HT-29 (cell line): ENCODE measurements at places on chromosomes 1 and 21. TPM values are rescaled to one million over a fixed set of nuclear protein-coding genes. Genes with fewer than 3 reads are reported as not detected.

The OR2T33 gene
- total RNA-seq: not detected in 2 replicates

The KIRREL1 gene
- 6.8 and 7.3 TPM in 2 replicates for total RNA-seq

The CBR3 gene
- 0.16 TPM in 1 of 2 replicates, not detected in the other for total RNA-seq

The C1orf210 gene
- 39.0 and 58.2 TPM in 2 replicates for total RNA-seq

The TSTD1 gene
- total RNA-seq: 121 and 139 TPM in 2 replicates

The IRF6 gene
- 30.2 and 32.7 TPM in 2 replicates for total RNA-seq

The FLG2 gene
- total RNA-seq: not detected in 2 replicates

The FASLG gene
- 0.31 TPM in 1 of 2 replicates, not detected in the other for total RNA-seq

The ETNK2 gene
- total RNA-seq: 0.15 TPM in 1 of 2 replicates, not detected in the other

The CFAP45 gene
- total RNA-seq: 0.76 TPM in 1 of 2 replicates, not detected in the other

The MCOLN3 gene
- total RNA-seq: not detected in 2 replicates

The HLX gene
- not detected in 2 replicates for total RNA-seq

DNA sequence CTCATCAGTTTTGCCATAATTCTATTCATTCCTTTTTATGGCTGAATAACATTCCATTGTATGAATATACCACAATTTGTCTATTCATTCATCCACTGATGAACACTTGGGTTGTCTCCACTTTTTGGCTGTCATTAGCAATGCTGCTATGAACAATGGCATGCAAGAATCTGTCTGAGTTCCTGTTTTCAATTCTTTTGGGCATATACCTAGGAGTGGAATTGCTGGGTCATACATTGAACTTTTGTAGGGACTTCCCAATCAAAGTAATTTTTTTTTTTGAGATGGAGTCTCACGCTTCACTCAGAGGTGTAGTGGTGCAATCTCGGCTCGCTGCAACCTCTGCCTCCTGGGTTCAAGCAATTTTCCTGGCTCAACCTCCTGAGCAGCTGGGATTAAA lies 34.9 kb downstream of the AADACL4 start:
- no peak for DNase-seq

DNA sequence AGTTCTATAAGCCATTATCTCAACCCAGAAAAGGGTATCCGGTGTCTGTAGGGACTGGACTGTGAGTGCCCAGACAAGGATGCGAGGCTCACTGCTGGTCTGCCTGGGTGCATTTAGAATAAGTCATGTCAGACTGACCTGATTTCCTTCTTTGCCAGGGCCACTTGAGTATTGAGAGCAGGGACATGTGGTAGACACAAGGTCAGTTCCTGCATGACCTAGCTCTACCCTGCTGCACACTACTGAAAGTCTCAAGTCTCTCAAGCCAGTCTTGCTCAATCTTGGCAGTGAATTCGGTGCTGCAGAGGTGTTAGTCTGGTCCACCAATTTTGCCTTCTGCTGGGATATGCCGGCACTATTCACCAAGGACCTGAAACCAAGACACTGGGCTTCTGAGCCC lies 180.1 kb downstream of the C1orf94 start:
- DNase-seq: no peak

GRCh38 chr1:21734526-21734925 lies 48.4 kb downstream of the USP48 start:
- no peak for DNase-seq

GRCh38 chr1:213761845-213762407 lies 225.8 kb upstream of the PROX1 start:
- DNase-seq: no peak

GRCh38 chr1:47555306-47555705 lies 117.5 kb downstream of the FOXD2 start:
- DNase-seq: peak; percentile 56

GRCh38 chr1:232764458-232765251 lies 40.6 kb upstream of the MAP10 start:
- DNase-seq: peak; percentile 32

DNA sequence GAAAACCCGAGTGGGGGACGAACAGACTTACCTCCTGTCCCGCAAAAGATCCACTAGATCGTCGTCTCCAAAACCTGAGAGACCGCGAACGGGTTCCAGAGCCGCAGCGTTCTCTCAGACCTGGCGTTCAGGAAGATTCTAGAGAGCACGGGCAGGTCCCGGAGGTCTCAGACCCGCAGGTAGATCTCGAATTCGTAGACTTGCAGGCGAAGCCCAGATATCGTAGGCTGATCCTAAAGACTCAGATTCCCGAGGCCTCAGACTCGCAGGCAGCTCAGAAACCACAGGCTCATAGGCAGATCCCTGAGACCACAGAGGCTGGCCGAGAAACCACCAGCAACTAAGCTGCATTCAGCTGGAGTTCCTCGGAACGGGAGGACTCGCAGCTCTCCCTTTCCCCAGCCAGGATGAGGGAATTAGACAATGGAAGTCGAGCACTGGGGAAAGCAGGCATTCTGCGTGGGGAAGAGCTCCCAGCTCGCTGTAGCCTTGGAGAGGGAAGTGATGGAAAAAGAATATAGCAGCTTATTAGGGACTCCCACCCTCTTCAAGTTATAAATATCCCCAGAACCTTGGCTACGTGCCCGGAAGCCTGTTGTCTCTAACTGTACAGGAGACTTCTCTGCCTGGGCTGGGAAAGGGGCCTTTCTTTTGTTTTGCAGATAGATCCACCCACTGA lies at the start of gene ZNF436:
Gene ZNF436 (minus strand): TSS at position 502 of the 679 bp plus-strand sequence. CDS start 1,831 bp downstream, outside the sequence.
- peak; percentile 83 for DNase-seq

GRCh38 chr1:15354580-15354965 lies 55.1 kb upstream of the EFHD2 start:
- DNase-seq: no peak

DNA sequence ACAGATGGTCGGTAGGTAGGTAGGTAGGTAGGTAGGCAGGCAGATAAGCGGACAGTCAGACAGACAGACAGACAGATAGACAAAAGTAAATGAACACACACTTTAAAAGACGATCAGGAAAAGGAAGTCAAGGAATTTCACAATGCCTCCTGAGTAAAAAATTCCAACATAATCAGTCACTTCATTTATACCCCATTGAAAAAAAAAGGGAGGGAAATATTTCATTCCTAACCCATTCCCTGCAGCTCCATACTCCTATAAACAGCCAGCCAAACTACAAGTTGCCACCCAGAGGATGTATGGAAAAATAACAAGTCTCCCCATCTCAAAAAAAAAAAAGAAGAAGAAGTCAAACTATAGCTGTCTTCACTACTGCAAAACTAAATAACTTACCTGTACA lies 43.4 kb downstream of the ZZZ3 start:
- DNase-seq: no peak

DNA sequence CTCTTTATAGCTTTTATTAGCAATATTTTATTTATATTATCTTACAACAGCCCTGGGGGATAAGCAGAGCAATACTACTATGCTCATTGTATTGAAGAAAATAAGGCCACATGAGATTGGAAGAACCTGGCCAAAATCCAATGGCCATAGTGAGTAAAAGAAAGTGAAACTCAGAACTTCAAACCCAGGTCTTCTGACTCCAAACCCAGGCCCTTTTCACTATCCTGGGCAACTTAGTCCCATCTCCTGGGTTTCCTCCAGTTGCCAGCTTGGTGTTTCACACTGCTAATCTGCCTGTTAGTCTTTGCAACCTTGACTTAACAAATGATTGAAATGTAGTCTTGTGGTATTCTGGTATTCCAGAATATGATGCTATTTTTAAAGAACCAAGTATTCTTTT lies 22.4 kb upstream of the EXO1 start:
- DNase-seq: no peak

DNA sequence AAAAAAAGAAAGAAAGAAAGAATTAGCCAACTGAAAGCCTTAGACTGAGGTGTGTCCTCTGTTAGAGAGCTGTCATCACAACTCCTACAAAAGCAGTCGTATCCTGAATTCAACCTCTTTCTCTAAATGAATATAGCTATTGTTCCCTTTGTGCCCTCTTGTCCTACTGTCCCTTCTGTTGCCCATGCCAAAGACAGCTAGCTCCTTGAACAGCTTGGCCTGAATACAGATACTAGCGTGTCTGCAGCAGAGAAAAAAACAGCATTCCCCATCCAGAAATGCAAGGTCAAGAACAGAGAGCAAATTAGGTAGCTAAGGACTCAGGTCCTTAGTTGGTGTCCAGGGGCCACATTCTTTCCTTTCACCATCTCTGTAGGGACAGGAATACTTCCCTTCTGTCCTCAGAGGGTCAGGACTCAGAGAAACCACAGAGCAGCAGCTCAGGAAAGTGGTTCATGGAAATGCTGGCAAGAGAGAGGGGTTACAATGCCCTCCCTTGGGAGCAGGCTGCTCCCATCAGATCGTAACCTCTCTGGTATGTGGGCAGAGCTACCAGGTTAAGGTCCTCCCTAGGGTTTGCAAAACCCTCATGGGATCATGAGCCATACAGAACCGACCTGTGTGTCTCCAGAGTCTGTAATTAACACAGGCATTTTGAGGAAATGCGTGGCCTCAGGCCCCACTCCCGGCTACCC lies 1.8 kb upstream of the ZBTB48 start:
- peak; percentile 66 for DNase-seq

DNA sequence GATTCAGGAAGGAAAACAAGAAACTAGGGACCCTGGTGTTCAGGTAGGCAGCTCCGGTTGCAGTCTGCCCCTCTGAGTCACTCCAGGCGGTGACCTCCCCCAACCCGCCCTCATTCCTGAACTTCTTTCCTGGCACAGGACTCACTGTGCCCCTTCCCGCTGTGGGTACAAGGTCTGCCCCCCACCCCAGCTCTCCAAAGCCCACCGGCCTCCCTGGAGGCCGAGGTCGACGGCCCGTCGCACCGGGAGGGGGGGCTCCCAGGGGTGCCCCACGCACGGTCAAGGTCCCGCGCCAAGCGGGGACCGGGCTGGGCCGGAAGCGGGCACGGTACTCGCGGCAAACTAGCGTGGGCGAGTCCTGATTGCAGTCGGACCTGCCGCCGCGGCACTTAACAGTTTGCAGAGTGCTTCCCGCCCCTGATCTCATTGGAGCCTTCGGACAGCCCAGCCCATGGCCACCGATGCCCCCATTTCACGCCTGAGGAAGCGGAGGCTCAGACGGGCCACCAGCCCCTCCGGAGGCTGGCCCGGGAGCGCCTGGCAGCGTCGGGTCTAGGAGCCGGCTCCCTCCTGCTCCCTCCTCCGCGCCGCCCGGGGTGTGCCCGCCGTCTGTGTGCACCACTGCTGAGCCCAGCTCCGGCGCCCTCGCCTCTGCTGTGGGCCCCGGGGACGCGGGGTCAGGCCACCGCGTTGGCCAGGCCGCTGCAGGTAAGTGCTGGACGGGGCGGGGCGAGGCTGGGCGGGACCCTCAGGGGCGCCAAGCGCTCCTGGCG lies at the start of gene GJB3:
Gene GJB3 (plus strand): TSS at position 144 of the 773 bp plus-strand sequence. CDS start 3,549 bp downstream, outside the sequence.
- peak; percentile 71 for DNase-seq

- no peak for DNase-seq
Measured at GRCh38 chr1:205368478-205368877, 11.8 kb upstream of the KLHDC8A start.

GRCh38 chr21:42465803-42466127 lies 30.3 kb downstream of the RSPH1 start:
- DNase-seq: no peak

DNA sequence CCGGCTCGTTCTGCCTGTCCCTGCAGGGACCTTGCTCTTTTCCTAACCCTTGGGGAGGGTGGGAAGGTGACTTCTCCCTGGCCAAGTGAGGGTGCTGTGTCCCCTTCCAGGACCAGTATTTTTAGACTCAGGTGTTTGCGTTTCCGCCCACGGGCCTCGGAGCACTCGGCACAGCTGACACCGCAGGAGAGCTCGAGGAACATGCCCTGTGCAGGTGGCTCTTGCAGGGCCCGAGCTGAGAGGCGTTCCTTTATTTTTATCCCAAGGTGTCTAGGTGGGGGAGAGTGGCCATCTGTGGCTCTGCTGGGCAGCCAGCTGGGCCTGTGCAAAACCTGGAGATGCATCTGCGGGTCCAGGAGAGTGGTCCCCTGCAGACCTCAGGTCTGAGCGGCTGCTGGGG lies 16.0 kb downstream of the PLCH2 start:
- no peak for DNase-seq

- DNase-seq: peak; percentile 77
Measured at GRCh38 chr1:243325305-243325890, 69.6 kb downstream of the SDCCAG8 start.

DNA sequence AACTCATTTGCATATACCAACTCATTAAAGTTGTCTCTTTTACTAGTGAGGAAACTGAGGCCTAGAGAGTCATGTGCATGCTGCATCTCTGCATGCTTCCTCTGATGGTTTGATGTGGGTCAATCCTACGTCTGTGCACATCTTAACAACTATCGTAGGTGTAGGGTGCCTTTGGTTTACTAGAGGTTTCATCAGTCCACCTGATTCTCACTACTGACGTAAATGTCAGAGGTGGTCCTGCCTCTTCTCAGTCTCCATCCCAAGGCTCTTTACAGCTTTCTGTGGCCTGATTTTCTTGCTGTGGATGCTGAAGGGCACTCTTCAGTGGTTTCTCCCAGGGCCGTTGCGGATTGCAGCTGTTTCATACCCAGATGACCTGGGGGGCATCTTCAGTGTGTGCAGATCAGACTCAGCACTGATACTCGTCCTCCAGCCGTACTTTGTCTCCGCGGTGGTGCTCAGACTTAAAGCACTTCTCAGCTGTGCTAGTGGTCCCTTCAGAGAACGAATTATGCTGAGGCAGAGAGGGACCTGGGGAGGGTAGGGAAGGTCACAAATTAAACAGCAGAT lies 407.0 kb downstream of the KIF26B start:
- DNase-seq: no peak

GRCh38 chr1:186299570-186299969 lies 75.5 kb downstream of the TPR start:
- no peak for DNase-seq

- no peak for DNase-seq
Measured at GRCh38 chr1:225700889-225701465, 48.1 kb upstream of the ENAH start.

DNA sequence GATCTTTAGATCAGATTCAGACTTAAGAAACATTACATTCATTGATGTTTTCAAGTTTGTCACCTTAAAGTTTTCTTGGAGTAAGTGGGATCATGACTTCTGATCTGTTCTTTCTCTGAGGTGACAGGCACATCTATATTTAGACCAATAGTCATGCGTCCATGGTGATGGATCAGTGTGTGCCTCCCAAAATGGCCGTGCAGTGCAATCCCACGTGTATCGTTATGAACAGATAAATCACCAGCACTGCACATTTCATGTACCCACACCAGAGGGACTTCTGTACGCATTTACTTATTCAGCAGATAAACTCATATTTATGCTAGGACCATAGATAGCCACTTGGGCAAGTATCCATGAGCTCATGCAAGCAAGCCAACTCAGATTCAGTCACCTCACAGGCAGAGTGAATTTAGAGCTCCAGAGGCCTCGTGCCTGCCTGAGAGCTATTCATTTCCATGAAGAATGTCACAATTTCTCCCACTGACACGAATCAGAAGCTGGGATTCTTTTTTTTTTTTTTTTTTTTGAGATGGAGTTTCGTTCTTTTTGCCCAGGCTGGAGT lies 13.9 kb upstream of the WDR26 start:
- DNase-seq: no peak

GRCh38 chr1:78052685-78053405 lies 7.1 kb downstream of the GIPC2 start:
- DNase-seq: no peak

DNA sequence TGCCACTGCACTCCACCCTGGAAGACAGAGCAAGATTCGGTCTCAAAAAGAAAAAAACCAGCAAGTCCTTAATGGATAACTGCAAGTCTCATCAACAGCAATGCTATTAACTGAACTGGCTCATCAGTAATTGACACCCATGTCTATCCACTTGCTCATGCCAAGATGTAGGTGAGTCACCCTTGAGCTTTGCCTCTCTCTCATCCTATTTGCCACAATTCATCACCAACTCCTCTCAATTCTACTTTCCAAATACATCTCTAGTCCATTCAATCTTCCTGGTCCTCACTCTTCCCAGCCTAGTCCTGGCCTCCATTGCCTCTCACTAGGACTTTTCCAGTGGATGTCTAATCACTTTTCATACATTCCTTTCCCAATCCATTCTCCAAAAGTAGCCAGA lies 103.7 kb upstream of the PRMT6 start:
- DNase-seq: no peak

- no peak for DNase-seq
Measured at GRCh38 chr21:32172106-32172505, 106.7 kb downstream of the MIS18A start.
